Mesothelial cell of epicardium (in vitro differentiated cells): ENCODE measurements at places on chromosomes 7 and 10. TPM values are rescaled to one million over a fixed set of nuclear protein-coding genes. Genes with fewer than 3 reads are reported as not detected.

AKR1D1 gene
- not detected in 3 replicates for total RNA-seq

PAPSS2 gene
- total RNA-seq = 13.2 to 16.9 TPM (median 13.7 TPM) in 3 replicates

LRMDA gene
- total RNA-seq = 2.0 to 3.3 TPM (median 2.7 TPM) in 3 replicates

ICA1 gene
- total RNA-seq = 6.8 to 8.3 TPM (median 8.2 TPM) in 3 replicates

HOXA1 gene
- total RNA-seq = 13.7 to 14.6 TPM (median 14.0 TPM) in 3 replicates

CUBN gene
- 0.90 to 1.8 TPM (median 1.5 TPM) in 3 replicates for total RNA-seq

HPSE2 gene
- total RNA-seq = 1.7 to 2.5 TPM (median 2.3 TPM) in 3 replicates

MUC3A gene
- 2.0 to 2.4 TPM (median 2.2 TPM) in 3 replicates for total RNA-seq

TMEM60 gene
- total RNA-seq = 14.2 to 17.2 TPM (median 16.5 TPM) in 3 replicates

MICU1 gene
- total RNA-seq = 58.2 to 63.4 TPM (median 63.4 TPM) in 3 replicates

DNA sequence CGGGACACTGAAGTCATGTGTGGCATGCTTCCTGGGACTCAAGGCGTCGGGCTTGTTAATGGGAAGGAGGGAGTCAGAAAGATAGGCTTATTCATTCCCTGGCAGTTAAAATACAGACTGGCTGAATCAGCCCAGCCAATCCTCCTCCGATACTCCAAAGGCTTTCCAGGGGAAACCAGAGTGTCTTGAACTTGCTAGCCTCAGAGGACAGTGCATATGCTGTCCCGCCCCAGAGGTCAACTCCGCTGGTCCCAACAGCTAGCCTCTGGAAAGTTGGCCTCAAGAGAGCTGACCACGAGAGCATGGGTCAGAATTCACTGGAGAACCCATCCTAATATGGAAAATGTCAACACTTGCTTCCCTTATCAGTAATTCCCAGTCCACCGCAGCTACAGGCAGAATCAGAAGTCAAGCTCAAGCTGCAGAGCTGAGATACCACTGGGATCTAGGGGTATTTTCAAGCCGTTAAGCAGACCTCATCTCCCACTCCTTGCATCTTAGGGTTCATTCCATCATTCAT lies 43.0 kb downstream of the ELMO1 start:
- no peaks in the 10 kb centered on the region for H3K27me3 ChIP-seq
- no peak overlapping the region for H3K27ac ChIP-seq
- H3K36me3 ChIP-seq = no peaks in the 10 kb centered on the region
- no peak for DNase-seq
- H3K4me3 ChIP-seq = no peak overlapping the region

- no peak for DNase-seq
- no peaks in the 10 kb centered on the region for H3K36me3 ChIP-seq
- no peaks in the 10 kb centered on the region for H3K4me1 ChIP-seq
- peaks cover 26% of the 10 kb centered on the region for H3K27me3 ChIP-seq
- H3K27ac ChIP-seq = no peak overlapping the region
- H3K4me3 ChIP-seq = no peak overlapping the region
These were observed 17.6 kb downstream of the SLC26A4 start for GRCh38 chr7:107678110-107678753.

- DNase-seq = no peak
- H3K4me1 ChIP-seq = peaks cover 15% of the 10 kb centered on the region
- H3K36me3 ChIP-seq = no peaks in the 10 kb centered on the region
- H3K27me3 ChIP-seq = no peaks in the 10 kb centered on the region
- no peak overlapping the region for H3K27ac ChIP-seq
These were observed 97.7 kb downstream of the NRCAM start for GRCh38 chr7:108358553-108358952.

- DNase-seq = no peak
- H3K27me3 ChIP-seq = no peaks in the 10 kb centered on the region
- H3K27ac ChIP-seq = peak overlapping the region; percentile 86
- H3K4me3 ChIP-seq = no peak overlapping the region
- peaks cover 57% of the 10 kb centered on the region for H3K4me1 ChIP-seq
These were observed 333.2 kb downstream of the RPS24 start for GRCh38 chr10:78366663-78367411.

DNA sequence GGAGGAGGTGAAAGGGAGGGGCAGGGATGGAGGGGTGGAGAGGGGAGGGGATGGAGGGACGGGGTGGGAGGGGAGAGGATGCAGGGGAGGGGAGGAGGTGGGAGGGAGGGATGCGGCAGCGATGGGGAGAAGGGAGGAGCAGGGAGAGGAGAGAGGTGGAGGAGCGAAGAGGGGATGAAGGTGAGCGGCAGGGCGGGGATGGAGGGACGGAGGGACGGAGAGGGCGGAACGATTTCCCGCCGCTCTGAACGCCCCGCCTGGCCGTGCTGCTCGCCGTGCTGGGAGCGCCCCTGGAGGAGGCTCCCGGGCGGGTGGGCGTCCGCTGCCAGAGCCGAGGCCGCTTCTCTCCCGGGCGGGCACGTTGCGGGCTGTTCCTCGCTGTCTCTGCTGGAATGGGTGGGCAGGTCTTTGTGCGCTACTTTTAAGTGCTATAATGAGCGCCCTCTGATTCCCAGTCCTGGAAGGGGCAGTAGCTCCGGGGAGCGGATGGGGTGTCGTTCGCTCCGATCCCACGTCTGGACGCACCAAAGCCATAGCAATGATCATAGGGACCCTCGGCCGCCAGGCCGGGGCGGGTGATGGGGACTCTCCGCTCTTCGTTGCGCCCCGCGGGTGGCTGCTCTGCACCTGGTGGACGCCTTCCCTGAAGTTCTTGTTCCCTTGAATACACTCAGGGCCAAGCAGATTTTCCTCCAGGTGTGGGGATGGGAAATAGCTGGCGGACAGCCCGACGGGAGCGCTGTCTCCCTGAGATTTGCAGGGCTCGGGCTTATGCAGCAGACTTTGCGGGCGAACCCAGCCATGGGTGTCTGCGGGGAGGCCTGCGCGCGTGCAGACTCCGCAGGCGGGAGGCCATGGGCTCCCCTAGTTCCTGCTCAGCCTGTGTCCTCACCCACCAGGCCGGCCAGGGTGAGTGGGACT lies 81.1 kb upstream of the CPXM2 start:
- no peaks in the 10 kb centered on the region for H3K36me3 ChIP-seq
- peak; percentile 56 for DNase-seq
- peaks cover 89% of the 10 kb centered on the region for H3K27me3 ChIP-seq
- no peak overlapping the region for H3K27ac ChIP-seq
- H3K4me3 ChIP-seq = peak overlapping the region; percentile 48
- H3K4me1 ChIP-seq = peaks cover 13% of the 10 kb centered on the region

DNA sequence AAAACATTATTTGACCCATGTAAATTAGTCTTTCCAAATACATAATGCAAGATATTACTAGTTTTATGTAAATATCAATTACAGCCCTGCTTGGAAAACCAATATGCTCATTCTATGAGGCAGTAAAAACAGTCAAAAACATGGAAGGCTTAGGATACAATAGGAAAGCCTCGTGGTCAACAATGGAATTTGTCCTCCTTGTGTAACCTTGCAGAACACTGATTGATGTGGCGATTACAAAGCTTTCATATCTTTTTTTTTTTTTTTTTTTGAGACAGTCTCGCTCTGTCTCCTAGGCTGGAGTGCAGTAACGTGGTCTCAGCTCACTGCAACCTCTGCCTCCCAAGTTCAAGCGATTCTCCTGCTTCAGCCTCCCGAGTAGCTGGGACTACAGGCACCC lies 157.3 kb upstream of the BET1 start:
- no peaks in the 10 kb centered on the region for H3K4me1 ChIP-seq
- no peaks in the 10 kb centered on the region for H3K36me3 ChIP-seq
- H3K27ac ChIP-seq = no peak overlapping the region
- H3K4me3 ChIP-seq = no peak overlapping the region
- DNase-seq = no peak
- no peaks in the 10 kb centered on the region for H3K27me3 ChIP-seq

- H3K27ac ChIP-seq = peak overlapping the region; percentile 21
- no peaks in the 10 kb centered on the region for H3K27me3 ChIP-seq
- no peaks in the 10 kb centered on the region for H3K36me3 ChIP-seq
These were observed 23.3 kb upstream of the PCGF5 start for GRCh38 chr10:91197127-91197526.

DNA sequence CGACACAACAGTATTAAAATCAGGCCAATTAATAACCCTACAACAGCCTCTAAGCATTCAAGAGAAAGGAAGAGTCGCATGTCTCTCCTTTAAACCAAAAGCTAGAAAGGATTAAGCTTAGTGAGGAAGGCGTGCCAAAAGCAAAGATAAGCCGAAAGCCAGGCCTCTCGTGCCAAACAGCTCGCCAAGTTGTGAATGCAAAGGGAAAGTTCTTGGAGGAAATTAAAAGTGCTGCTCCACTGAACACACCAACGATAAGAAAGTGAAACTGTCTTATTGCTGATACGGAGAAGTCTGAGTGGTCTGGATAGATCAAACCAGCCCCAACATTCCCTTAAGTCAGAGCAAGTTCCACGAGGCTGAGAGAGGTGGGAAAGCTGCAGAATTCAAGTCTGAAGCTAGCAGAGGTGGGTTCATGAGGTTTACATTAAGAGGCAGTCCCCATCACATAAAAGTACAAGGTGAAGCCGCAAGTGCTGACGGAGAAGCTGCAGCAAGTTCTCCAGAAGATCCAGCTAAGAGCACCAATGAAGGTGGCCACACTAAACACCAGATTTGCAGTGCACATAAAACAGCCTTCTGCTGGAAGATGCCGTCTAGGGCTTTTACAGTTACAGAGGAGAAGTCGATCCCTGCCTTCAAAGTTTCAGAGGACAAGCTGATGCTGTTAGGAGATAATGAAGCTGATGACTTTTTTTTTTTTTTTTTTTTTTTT lies 194.8 kb downstream of the MAD1L1 start:
- H3K27ac ChIP-seq = peak overlapping the region; percentile 44
- peaks cover 10% of the 10 kb centered on the region for H3K4me1 ChIP-seq
- H3K4me3 ChIP-seq = no peak overlapping the region

DNA sequence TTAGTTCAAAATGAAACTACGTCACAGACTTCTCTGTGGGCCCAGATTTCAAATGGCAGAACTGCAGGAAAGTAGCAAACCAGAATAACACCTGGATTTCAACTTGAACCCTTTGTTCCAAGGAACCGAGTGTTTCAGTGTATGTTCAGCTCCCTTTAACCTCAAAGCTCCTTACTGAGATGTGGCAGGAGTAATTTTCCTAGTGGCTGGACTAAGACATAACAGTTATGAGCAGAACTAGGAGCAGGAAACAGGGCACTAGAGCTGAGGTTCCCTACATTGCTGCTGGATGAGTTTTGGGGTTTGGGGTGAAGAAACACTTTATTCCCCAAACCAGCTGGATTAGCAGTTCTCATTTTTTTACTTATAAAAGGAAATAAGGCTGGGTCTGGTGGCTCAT lies 50.1 kb downstream of the NSUN6 start:
- H3K36me3 ChIP-seq = peaks cover 7% of the 10 kb centered on the region
- no peak overlapping the region for H3K27ac ChIP-seq
- H3K27me3 ChIP-seq = no peaks in the 10 kb centered on the region
- no peaks in the 10 kb centered on the region for H3K4me1 ChIP-seq
- DNase-seq = no peak
- no peak overlapping the region for H3K4me3 ChIP-seq

DNA sequence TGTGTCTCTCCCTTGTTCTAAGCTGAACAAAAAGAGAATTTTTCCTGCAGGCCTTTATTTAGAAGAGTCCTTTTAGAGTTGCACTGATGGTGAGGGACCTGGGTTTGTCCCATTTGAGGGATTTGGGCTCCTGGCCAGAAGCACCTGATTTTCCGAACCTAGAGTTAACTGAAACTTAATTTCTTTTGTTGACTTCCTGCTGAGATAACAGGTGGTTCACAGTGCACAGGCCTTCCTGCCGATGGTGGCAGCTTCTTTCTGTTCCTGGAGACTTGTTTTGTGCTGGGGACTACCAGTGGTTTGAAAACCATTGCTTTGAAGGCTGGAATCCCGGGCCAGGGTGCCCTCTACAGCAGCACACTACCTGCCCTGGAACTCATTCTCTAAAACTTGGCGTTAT lies 99.2 kb downstream of the SUGCT start:
- no peaks in the 10 kb centered on the region for H3K36me3 ChIP-seq
- peaks cover 20% of the 10 kb centered on the region for H3K4me1 ChIP-seq
- H3K27ac ChIP-seq = no peak overlapping the region
- H3K27me3 ChIP-seq = no peaks in the 10 kb centered on the region
- no peak for DNase-seq
- no peak overlapping the region for H3K4me3 ChIP-seq

GRCh38 chr7:72222136-72222535 lies 190.0 kb downstream of the CALN1 start:
- H3K4me1 ChIP-seq = no peaks in the 10 kb centered on the region
- H3K36me3 ChIP-seq = no peaks in the 10 kb centered on the region
- DNase-seq = no peak
- H3K27me3 ChIP-seq = peaks cover 3% of the 10 kb centered on the region

GRCh38 chr7:134547397-134548054 lies 1.4 kb upstream of the AKR1B15 start:
- H3K27me3 ChIP-seq = no peaks in the 10 kb centered on the region
- H3K4me3 ChIP-seq = peak overlapping the region; percentile 69
- H3K27ac ChIP-seq = peak overlapping the region; percentile 94
- H3K4me1 ChIP-seq = peaks cover 51% of the 10 kb centered on the region
- no peaks in the 10 kb centered on the region for H3K36me3 ChIP-seq

DNA sequence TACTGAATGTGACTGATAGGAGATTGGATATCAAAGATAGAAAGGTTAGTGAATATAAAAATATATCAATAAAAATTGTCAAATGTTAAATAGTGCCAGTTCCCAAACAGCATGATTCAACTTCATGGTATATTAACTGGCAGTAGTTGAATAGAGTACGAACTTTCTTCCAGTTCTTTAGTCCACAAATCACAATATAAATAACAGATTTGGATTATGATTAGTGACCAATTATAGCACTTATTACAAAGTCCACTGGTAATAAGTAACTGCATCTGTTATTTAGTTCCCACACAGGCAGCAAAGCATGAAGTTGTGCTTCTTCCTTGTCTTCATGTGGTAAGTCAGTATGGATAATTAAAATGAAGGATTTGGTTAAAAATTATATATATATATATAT lies 243.0 kb upstream of the VWC2 start:
- H3K4me1 ChIP-seq = no peaks in the 10 kb centered on the region
- no peaks in the 10 kb centered on the region for H3K36me3 ChIP-seq
- H3K27ac ChIP-seq = no peak overlapping the region
- DNase-seq = no peak

DNA sequence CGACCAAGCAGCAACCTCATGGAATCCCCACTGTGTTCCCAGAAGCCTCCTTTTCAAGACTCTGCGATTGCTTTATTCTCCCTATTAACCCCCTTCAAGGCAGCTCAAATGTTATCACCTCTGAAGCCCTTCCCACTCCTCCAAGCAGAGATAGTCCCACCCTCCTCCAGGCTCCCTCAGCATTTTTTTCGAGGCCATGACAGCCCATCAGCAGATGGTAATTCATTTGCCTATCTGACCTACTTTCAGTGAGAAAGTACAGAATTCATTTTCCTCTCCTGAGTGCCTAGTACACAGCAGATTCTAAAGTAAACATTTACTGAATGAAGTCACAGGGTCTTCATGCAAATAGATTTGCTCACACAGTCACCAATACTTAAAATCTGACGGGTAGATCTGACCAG lies 47.8 kb downstream of the HERPUD2 start:
- H3K27me3 ChIP-seq = no peaks in the 10 kb centered on the region
- H3K27ac ChIP-seq = peak overlapping the region; percentile 78
- H3K4me3 ChIP-seq = no peak overlapping the region
- peaks cover 31% of the 10 kb centered on the region for H3K36me3 ChIP-seq
- peaks cover 20% of the 10 kb centered on the region for H3K4me1 ChIP-seq
